ENCODE measurements at places on chromosomes 6 and 20.

DNA sequence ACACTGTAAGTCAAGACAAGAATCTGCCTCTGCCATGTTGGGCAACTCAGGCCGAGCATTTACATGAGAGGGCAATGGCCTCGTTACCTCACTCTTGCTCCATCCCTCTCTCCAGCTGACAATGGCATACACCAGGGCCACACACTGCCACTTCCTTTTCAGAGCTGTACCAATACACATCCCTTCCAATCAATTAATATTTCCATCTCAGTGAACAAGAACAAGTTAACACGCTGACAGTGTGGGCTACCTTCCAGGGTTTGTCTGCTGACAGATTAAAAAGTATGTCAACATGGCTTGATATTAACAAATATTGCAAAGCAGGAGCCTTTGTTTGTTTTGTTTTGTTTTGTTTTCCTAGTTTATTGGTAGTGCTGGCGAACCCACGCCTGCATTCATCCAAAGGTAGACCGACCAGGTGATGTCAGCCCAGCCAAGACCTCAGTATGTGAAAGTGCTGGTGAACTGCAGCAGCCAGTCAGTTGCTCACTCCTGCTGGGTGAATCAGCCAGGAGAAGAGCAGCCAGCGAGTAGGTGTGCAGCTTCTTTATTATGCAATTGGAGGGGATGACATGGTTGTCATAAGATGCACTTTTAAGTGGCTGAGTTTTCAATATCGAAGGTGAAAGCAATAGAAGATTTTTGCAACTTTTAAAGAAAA is 487.3 kb upstream of the JARID2 start:
- no peak for DNase-seq

GRCh38 chr6:119612176-119612891 is 262.8 kb upstream of the MAN1A1 start:
- DNase-seq, result no peak

- no peak for DNase-seq
Observed at GRCh38 chr6:46901882-46902314, 19.8 kb downstream of the ADGRF5 start.

- DNase-seq, result no peak
Observed at GRCh38 chr6:158422629-158423238, 110.5 kb downstream of the TULP4 start.

DNA sequence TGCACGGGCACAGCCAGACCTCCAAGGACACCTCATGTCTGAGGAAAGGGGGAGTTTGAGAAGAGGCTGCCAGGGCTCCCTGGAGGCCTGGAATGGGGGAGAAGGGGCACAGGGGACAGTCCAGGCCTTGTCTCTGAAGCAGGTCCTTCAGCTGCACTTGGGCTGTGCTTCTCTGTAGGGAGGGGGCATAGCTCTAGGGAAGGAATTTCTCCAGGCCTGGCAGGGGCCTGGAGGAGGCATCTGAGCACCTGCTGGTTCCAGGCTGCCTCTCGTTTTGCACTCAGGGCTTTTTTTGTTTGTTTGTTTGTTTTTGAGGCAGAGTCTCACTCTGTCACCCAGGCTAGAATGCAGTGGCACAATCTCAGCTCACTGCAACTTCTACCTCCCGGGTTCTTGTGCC is 67.7 kb downstream of the BCAS4 start:
- DNase-seq, result no peak

- no peak for DNase-seq
Observed at GRCh38 chr6:40440053-40440452, 147.1 kb downstream of the LRFN2 start.

DNA sequence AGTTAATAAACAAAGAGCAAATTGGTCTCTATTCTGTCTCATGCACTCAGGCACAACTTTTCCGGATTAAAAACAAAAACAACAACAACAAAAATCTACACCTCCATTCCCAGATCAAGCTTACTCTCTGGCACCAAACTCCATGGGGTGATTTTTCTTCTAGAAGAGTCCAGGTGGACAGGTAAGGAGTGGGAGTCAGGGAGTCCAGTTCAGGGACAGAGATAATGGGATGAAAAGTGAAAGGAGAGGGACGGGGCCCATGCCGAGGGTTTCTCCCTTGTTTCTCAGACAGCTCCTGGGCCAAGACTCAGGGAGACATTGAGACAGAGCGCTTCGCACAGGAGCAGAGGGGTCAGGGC is 437 bp upstream of the HLA-A start:
- DNase-seq, result no peak

DNA sequence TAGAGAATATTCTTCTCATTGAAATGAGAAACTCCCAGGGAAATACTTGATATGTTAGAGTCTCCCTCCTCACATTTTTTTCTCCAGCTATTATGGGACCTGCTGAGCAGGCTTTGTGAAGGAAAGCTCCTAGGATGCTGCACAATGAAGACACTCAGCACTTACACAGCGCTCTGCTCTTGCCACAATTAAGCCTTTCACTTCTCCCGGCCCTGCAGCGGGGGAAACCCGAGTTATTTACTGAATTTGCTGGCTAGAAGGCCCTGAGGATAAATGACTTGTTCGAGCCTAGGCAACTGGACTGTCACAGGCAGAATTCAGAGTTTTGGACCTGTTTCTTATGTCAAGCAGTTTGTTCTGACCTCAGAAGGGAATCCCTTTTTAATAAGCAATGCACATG is 102.0 kb downstream of the MAP3K7 start:
- DNase-seq, result no peak

DNA sequence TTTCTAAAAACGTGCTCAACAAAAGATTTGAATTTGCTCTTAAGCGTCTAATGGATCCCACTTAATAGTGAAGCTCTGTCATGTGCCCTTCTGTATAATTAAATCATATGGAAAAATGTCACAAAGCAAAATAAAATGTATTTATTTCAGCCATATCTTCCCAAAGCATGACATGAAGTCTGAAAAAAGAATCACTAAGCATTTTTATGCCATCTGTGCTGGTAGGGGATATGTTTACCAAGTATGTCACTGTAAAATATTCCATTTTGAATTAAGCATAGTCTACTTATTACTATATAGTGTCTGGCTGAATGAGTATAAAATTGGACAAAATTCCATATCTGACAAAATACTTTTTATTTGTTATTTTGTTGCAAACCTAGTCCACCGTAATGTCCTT is 248.0 kb upstream of the QKI start:
- no peak for DNase-seq

- DNase-seq, result peak; percentile 42
Observed at GRCh38 chr6:129709769-129710449, at the start of gene ARHGAP18. Gene ARHGAP18, minus strand, starts transcription at chr6:129710177. Its CDS starts 41 bp downstream, at chr6:129710136.

- no peak for DNase-seq
Observed at GRCh38 chr20:20837574-20838021, 125.2 kb upstream of the RALGAPA2 start.

DNA sequence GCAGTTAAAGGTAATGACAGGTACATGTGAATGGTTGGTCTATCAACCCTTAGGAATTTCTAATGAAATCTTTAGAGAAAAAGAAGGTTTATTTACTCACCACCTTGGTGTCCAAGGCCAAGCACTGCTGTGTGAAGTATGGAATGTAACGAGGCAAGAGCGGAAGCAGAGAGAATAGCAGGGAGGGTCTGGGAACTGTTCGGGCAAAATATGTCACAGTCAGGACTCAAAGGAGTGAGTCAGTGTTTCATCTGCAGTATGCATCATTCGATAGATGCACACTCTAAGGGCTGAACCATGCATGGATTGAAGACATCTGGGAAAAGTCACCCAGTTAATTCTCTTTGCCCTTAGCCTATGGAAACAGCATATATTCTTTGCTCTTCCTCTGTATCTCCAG is 33.2 kb downstream of the ADGRF5 start:
- no peak for DNase-seq

DNA sequence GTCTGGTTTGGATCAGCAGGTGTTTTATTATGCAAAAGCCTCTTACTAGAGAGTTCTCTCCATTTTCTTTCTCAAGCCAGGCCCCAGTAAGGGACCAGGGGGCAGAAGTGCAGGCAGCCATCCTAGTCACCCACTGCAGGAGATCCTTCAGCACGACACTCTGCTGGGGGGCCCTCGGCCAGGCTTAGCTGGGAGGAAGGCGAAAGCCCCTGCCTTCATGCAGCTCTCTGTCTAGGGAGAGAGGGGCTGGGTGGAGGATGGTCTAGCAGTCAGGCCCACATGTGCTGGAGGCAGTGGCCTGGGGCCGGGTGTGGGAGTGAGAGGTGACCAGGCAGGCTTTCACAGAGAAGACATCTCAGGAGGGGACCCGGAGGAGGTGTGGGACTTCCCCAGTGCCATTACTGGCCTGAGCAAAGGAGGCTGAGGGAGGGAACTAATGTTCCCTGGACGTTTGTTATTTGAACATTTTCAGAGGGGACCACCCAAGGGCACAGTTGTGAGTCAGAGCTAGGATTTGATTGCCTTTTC is 33.5 kb upstream of the VSTM2L start:
- no peak for DNase-seq
